Fibroblast of upper back skin (primary cell): ENCODE measurements at places on chromosomes 3 and 15.
A peak's percentile ranks its signal among the peaks of the same experiment; 100 is the strongest.

GRCh38 chr3:170695486-170696064 is 109.7 kb upstream of the SLC7A14 start:
- no peak for DNase-seq

DNA sequence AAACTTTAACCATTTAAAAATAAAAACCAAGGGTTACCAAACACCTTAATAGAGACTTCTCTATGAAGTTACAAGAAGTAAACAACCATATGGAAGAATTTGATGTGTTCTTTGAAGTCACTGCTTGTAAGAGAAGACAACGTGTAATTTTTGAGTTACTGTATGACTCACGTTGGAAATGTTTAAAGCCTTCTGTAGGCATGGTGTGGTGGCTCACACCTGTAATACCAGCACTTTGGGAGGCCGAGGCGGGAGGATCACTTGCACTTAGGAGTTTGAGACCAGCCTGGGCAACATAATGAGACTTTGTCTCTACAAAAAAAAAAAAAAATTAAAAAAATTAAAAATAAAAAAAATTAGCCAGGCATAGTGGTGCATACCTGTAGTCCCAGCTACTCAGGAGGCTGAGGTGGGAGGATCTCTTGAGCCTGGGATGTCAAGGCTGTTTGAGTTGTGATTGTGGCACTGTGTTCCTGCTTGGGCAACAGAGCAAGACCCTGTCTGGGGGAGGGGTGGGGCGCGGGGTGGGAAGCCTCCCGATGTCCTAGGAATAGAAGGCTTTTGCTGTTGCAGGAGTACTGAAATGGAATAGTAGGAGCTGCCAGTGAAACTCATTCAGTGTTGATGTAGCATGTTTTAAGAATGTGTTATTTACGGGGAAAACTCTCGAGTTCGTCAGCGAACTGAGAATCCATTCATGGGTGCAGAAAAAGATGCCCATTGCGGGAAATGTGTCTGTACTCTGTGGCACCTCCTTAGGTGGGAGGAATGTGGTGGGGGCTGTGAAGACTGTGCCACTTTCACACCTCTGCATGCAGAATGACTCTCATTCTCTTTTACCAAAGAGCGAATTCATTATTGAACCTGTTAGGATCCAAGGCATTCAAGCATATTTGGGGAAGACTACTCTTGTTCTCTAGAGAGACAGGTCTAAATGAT is 134.2 kb downstream of the FNDC3B start:
- no peak for DNase-seq

DNA sequence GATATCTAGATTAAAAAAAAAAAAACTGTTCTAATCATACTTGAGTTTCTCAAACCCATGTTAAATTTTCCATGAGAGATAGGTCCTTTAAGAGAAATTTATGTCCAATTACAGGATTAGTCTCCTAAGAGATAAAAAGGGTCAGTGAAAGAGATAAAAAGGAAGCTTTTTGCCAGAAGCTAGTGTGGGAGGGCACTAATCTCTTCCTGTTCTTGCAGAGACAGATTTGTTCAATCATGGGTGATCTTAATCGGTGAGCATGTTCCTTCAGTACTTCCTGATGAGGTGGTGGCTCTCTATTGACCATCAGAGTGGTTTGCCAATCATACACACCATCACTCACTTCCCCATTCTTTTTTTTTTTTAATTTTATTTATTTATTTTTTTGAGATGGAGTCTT is 16.9 kb upstream of the LPP start:
- no peak for DNase-seq

DNA sequence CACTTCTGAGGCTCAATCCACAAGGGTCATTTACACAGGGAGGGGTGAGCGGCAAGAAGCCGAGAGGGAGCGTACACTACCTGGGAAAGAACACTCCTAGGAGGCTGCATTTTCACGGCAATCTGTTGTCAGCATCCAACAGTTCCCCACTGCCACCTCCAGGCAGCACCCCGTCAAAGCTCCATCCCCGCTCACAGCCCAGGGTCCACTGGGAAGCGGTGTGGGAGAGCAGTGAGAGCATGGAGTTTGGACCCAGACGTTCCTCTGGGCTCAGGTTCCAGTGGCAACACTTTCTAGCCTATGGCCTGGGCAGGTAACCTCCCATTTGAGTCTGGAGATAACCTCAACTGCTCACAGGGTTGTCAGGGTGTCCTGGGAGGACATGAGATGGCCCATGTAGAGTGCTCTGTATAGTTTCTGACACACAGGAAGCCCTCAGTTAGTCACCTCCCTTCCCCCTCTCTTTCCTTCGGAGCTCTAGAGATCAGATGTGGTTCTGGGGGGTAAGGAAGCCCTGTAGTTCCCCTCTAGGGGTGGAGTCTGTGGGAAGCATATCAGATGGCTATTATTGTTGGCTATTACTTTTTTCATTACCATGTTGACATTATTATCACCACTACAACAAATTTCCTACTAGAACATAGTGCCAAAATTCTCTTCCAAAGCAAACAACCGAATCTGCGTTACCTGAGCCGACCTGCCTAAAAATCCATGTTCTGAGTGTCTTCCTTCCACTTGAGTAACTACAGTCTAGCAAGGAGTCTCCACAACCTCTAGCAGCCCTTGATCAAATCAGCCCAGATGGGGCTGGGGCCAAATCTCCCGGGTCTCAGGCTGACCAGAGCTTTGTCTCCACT is 29.1 kb downstream of the RUVBL1 start:
- no peak for DNase-seq

DNA sequence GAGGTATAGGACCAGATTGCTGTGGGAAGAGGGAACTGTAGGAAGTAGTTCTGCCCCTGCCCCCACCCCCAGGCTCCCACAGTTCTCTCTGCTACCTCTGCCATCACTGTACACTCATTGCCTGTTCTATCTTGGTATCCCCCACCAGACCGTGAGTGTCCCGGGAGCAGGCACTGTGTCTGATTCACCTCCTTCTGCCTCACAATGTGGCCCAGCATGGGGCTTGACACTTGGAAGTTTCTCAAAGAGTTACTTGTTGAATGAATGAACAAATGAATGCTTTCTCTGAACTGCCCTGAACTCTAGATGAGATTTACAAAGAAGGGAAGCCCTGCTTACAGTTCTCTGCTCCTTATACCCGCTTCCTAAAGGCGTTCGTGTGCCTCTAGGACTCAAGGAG is 27.1 kb upstream of the PIK3CB start:
- DNase-seq, result peak; percentile 77

- no peak for DNase-seq
Observed at GRCh38 chr3:42492508-42493080, 9.8 kb upstream of the VIPR1 start.

GRCh38 chr3:15040844-15041243 is 24.3 kb downstream of the MRPS25 start:
- no peak for DNase-seq

GRCh38 chr15:80891006-80891405 is 98.6 kb downstream of the MESD start:
- peak; percentile 53 for DNase-seq

- DNase-seq, result no peak
Observed at GRCh38 chr15:70302360-70302759, 204.6 kb upstream of the TLE3 start.

DNA sequence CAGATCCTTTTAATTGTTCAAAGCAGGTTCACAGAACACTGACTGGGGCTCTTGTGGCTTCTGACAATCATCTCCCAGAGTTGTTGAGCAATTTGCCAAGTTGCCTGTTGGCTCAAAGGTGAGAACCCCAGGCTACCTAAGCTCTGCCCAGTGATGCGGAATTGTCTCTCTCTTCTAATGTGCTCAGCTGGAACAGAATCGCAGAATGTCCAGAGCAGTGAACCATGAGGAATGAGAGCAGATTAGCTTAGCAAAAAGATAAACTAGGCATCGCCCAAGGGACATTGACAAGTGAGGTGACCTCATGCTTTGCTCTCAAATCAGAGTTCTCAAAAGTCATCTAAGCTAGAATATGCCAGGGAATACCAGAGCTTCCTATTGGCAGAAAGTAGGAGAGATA is 148.1 kb downstream of the WDR76 start:
- DNase-seq, result no peak

- DNase-seq, result no peak
Observed at GRCh38 chr3:114351123-114351821, 57.4 kb downstream of the TIGIT start.

- no peak for DNase-seq
Observed at GRCh38 chr15:86044981-86045380, 34.7 kb upstream of the AGBL1 start.

DNA sequence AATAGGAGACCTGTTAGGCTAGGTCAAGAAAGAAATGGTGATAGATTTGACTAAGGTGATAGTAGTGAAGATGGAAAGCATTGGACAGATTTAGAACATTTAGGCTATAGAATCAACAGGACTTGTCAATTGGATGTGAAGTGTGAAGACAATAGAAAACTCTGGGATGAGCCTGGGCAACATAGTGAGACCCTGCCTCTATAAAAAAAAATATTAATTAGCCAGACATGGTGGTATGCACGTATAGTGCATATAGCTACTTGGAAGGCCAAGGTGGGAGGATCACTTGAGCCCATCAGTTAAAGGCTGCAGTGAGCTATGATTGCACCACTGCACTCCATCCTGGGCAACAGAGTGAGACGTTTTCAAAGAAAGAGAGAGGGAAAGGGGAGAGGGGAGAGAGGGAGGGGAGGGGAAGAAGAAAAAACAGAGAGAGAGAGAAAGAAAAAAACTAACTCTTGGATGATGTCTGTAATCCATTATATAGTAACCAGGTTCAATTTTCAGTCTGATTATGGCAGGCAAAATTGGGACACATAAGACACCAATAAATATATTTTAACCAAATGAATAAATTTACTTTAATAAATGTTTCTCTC is 9.6 kb downstream of the SENP8 start:
- no peak for DNase-seq

DNA sequence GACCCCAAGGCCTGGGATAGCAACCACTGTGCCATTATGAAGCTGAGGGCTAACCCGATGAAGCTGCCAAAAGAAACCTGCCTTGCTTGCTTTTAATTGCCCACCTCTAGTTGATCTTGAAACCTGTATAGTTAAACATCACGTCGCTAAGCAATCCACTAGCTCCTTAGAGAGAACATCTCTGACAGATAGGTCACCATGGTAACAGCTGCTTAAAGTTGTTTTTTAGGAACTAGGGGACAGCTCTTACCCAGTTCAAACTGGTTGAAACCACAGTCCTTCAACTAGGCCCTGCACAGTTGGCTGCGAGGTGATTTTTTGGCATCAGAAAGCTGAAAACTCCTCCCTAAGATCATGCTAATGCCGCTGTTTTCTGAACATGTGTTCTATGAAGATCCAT is 135.7 kb downstream of the EBLN2 start:
- DNase-seq, result no peak

- DNase-seq, result no peak
Observed at GRCh38 chr15:35305031-35305550, 220.0 kb upstream of the NANOGP8 start.

GRCh38 chr15:95446854-95447253 is 883.6 kb upstream of the NR2F2 start:
- no peak for DNase-seq

DNA sequence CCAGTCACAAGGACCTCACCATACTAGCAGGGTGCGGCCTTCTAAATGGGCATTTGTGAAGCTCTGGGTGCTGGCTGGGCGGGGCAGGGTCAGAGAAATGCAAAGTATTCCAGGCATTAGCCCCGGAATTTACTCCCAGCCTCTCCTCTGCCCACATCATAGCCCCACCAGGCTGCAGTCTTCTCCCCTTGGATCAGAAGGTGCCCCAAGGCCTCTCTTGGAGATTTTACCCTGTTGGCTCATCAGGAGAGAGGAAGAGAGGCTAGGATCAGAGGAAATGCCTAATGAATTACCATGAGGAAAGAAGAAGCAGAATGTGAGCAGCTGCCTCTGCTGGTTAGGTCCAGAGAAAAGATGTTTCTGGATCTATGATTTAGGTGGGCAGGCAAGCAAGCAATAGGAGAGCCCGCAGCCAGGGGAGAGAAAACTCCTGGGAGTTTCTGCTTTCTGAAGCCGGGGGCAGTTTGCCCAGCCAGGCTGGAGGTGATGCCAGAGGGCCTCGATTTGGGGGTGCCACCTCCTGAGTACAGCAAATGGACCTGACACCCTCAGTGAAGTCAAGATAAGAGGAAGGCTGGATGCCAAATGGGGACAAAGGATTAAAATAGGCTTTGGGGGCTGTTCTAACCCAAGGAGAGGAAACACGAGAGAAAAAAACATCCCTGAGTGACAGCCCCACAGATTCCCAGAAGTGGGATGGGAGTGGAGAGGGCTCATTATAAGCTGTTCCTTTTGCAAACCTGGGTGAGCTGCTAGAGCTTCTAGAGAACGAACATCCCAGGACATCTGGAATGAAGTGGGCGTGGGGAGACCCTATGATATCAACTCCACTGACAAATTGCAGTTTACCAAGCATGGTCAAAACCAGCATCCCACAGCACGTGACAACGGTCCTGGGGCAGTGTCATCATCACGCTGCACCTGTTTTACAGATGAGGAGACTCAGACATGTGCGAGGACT is 65.4 kb downstream of the BDH1 start:
- DNase-seq, result peak; percentile 88

DNA sequence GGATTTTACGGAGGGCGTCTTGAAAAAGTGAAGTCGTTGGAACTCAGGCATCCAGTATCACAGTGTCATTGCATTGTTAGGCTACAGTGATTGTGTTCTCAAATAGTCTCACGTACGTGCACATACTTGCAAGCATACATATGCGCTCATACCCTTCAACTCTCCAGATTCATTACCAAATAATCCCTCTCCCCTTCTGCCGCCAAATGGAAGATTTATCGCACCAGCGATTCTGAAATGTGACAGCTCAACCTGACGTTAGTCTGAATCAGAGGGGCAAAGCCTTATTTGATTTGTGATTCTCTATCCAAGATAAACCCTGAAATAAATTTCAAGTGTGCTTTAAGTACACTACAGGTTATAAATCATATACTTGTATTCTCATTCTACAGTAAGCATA is 119.4 kb downstream of the GADL1 start:
- DNase-seq, result peak; percentile 75

- DNase-seq, result no peak
Observed at GRCh38 chr3:69326855-69327300, 59.0 kb downstream of the FRMD4B start.

GRCh38 chr3:19891740-19892139 is 42.3 kb downstream of the EFHB start:
- DNase-seq, result peak; percentile 49

GRCh38 chr3:46215810-46216414 is 7.8 kb upstream of the CCR1 start:
- DNase-seq, result peak; percentile 13

DNA sequence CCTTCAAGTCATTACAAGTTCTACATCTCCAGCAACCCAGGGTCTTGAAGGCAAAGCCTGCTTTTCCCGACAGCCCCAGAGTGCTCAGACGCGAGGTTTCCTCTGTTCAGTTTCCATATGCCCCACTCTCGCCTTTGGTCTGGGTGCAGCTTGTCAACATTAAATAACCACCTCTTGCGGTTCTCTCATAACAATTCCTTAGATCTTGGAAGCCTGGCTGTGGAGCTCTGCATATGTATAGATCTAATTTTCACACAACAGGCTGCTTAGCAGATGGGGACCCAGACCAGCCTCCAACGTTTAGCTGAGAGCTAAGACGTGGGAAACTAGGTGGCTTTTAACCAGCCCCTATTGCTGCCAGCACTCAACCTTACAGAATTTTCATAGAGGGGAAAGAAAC is 295.5 kb downstream of the RPLP1 start:
- peak; percentile 9 for DNase-seq
